ENCODE measurements at places on chromosomes 3 and 15.

DNA sequence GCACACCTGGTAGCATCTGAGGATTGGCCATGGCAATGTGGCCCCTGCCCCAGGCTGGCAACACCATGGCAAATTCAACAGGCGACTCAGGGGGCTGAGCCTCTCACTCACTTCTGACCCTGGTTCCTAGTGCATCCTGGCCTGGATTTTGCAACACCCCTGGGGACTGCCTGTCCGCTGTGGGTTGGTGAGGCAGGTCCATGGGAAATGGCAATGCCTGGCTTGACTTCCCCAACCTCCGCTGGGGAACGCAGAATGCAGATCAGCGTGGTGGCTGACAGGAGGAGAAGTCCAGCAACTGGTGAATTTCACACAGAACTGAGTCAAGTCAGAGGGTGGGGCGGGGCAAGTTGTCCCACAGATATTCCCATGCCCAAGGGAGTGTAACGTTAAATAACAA lies 3.9 kb upstream of the PSTPIP1 start:
- no peak for DNase-seq

GRCh38 chr15:57761562-57761961 lies 55.0 kb downstream of the POLR2M start:
- DNase-seq: no peak

- no peak for DNase-seq
Measured at GRCh38 chr3:68447885-68448284, 484.5 kb downstream of the TAFA4 start.

- no peak for DNase-seq
Measured at GRCh38 chr3:157148196-157148889, 11.6 kb downstream of the CCNL1 start.

- DNase-seq: no peak
Measured at GRCh38 chr3:12766541-12766940, 7.5 kb upstream of the TMEM40 start.

- no peak for DNase-seq
Measured at GRCh38 chr3:37466660-37467359, 292.4 kb upstream of the LRRFIP2 start.

GRCh38 chr3:23430781-23431398 lies 227.8 kb downstream of the UBE2E2 start:
- DNase-seq: no peak

- no peak for DNase-seq
Measured at GRCh38 chr3:132228923-132229322, 88.3 kb upstream of the ACP3 start.

DNA sequence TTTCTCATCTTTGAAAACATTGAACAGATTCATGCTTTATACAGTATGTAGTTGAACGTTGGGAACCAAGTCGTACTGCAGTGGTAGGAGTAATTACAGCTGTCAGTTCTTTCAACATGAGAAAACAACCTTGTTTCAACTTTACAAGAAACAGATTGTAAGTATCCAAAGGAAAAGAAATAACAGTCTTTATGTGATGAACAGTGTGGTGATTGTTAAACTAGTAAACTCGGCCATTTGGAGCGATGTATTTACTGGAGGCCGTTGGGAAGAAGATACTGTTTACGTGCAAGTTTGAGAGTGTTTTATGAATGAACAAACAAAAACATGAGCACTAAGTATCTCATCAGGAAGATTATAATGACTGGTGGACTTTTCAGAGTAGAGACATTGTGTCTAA lies 48.4 kb downstream of the EPHA3 start:
- no peak for DNase-seq

GRCh38 chr3:37290551-37290950 lies 116.2 kb upstream of the LRRFIP2 start:
- no peak for DNase-seq

DNA sequence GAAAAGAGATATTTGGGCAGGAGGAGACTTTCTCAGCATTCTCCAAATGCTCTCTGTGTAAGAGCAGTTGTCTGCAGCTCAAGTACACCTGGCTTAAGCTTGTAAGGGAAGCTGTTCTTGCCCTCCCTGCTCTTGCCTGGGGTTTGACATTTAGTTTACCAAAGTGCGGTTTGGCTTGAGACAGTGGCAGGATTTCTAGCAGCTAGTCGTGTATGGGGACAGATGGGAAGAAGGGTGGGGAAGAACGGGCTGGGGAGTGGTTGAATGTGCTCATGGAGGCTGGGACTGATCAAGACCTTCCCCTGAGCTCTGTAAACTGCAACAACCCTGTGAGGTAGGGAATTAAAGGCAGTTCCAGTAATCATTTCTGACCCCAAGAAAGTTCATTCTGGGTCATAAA lies 39.8 kb downstream of the SQOR start:
- DNase-seq: no peak

DNA sequence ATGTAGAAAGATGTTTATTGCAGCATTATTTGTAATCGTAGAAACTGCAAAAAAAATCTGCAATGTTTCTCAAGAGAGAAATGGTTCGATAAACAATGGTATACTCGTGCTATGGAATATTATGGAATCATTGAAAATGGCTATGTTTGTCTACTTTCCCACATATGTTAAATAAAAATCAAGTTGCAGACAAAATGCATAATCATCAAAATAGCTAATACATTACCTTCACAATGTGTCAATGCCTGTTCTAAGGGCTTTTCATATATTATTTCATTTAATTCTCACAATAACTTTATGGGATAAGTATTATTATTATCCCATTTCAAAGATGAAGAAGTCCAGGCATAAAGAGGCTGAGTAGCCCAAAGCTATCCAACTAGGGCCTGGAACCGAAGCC lies 2.2 kb upstream of the EIF2B5 start:
- DNase-seq: no peak

DNA sequence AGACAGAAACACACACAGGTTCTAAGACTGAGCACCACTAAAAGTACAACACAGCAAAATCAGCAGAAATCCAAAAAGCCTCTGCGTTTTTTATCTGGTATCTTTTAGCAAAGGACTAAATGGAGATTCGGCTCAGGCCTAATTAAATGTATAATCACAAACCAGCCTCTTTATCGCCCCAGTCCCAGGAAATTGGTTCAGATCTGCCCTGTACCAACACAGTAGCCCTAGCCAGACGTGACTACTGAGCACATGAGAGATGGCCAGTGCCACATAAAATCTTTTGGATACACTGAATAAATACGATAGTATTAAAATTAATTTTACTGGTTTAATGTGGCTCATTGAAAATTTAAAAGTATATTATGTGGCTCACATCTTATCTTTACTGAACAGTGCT lies 19.7 kb downstream of the TBC1D2B start:
- no peak for DNase-seq

DNA sequence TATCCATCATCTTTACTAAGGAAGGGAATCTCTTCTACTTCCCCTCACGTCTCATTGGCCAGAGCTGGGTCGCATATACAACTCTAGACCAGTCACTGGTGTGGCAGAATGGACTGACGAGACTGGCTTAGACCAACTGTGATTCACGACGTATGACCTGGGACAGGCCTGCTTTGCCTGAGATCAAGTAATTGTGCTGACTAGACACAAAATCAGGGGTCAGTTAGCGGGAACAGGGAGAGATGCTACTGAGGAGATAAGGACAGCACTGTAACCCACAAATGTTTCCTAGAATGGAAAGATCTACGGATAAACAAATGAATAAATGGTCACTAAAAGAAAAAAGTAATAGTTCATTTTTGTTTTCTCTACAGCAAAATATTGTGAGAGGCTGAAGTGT lies 308.3 kb downstream of the MAGI1 start:
- DNase-seq: no peak

GRCh38 chr3:177287231-177287630 lies 89.9 kb upstream of the TBL1XR1 start:
- no peak for DNase-seq

GRCh38 chr3:160168246-160168645 lies 57.0 kb upstream of the C3orf80 start:
- no peak for DNase-seq

GRCh38 chr3:26699553-26699952 lies 77.0 kb downstream of the LRRC3B start:
- no peak for DNase-seq

DNA sequence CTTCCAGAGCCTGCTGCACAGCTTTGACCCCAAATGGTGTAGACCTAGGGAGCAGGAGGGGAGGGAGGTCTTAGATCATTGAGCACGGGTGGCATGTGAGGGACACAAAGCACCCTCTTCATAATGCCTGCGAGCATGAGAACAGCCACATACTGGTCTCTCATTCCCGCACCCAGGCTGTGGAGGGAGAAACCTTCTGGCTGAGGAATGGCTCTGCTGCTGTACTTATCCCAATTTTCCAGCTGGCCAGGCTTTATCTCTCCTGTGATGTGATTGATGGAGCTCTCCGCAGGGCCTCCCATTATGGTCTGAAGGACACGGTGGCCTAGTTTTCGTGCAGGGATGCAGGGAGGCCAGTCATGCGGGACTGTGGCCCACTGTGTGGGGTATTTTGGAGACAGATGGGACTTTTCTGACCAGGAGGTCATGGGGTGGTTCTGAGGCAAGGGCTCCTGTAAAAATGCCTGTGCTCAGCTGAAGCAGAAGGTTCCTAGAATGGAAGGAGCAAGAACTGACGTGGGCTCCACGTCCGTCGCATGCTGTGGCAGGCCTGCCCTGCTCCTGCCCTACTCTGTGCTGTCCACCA lies 251.5 kb downstream of the PLCL2 start:
- DNase-seq: no peak

DNA sequence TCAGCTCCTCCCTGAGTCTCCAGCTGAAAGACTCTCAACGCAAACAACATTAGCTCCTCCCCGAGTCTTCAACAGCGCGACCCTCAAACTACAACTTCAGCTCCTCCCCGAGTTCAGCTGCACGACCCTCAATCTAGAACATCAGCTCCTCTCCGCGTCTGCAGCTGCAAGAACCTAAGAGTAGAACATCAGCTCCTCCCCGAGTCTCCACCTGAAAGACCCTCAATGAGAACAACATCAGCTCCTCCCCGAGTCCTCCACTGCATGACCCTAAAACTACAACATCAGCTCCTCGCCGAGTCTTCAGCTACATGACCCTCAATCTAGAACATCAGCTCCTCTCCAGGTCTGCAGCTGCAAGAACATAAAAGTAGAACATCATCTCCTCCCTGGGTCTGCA lies 78.3 kb downstream of the TFRC start:
- DNase-seq: no peak

GRCh38 chr3:161354554-161354953 lies 16.8 kb downstream of the SPTSSB start:
- no peak for DNase-seq

DNA sequence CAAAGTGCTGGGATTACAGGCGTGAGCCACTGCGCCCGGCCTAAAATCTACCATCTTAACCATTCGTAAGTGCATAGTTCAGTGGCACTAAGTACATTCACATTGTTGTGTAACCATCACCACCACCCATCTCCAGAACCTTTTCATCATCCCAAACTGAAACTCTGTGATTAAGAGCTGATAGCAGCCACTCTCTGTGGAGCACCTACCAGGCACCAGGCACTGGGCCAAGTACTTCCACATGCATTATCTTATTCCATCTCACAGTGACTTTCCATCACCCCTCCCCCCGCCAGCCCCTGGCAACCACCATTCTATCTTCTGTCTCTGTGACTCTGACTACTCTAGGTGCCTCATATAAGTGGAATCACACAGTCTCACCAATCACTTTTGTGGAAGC lies 2.3 kb upstream of the INSYN1 start:
- DNase-seq: no peak

All from anterior cingulate cortex (tissue), 58 donors.